NCI-H460 (cell line): ENCODE measurements at places on chromosomes 16 and 17. TPM values are rescaled to one million over a fixed set of nuclear protein-coding genes. Genes with fewer than 3 reads are reported as not detected.

The ABCA9 gene
- total RNA-seq = 0.02 TPM in 1 of 2 replicates, not detected in the other

The TBC1D3H gene
- total RNA-seq = not detected in 2 replicates

The SLC12A3 gene
- total RNA-seq = not detected in 2 replicates

The SDR42E2 gene
- not detected in 2 replicates for total RNA-seq

The CNGB1 gene
- total RNA-seq = not detected in 2 replicates

The AURKB gene
- 64.1 and 69.2 TPM in 2 replicates for total RNA-seq

DNA sequence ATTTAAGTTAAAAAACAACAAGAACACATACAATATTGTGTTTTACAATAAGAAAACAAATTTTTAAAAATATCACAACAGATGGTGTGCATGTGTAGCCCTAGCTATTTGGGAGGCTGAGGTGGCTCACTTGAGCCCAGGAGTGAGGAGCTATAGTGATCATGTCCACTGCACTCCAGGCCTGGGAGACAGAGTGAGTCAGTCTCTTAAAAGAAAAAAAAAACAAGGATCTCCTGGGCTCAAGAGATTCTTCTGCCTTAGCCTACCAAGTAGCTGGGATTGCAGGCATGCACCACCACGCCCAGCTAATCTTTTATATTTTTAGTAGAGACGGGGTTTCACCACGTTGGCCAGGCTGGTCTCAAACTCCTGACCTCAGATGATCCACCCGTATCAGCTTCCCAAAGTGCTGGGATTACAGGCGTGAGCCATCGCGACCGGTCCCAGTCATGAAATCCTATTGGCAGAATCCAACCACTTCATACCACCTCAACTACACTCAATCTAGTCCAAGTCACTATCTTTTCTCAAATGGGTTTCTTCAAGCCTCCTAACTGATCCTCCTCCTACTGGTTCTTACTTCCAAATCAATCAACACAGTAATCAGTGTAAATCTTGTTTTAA is 55.0 kb downstream of the STH start:
- no peak for DNase-seq

DNA sequence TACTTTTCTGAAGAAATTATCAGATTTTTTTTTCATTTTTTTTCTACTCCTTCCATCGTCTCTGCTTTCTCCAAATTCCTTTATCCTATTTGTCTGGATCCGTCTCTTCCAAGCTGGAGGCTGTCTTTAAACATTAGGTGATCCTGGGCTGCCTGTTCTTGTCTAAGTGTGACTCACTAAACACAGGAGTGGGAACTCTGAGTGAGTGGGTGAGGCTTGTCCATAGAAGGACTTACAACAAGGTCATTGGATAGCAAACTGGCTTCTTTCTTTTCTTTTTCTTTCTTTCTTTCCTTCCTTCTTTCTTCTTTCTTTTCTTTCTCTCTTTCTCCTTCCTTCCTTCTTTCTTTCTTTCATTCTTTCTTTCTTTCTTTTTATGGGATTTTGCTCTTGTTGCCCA is 18.2 kb downstream of the ALOX15 start:
- no peak for DNase-seq

GRCh38 chr17:3916825-3917224 is 560 bp upstream of the P2RX1 start:
- DNase-seq = no peak

DNA sequence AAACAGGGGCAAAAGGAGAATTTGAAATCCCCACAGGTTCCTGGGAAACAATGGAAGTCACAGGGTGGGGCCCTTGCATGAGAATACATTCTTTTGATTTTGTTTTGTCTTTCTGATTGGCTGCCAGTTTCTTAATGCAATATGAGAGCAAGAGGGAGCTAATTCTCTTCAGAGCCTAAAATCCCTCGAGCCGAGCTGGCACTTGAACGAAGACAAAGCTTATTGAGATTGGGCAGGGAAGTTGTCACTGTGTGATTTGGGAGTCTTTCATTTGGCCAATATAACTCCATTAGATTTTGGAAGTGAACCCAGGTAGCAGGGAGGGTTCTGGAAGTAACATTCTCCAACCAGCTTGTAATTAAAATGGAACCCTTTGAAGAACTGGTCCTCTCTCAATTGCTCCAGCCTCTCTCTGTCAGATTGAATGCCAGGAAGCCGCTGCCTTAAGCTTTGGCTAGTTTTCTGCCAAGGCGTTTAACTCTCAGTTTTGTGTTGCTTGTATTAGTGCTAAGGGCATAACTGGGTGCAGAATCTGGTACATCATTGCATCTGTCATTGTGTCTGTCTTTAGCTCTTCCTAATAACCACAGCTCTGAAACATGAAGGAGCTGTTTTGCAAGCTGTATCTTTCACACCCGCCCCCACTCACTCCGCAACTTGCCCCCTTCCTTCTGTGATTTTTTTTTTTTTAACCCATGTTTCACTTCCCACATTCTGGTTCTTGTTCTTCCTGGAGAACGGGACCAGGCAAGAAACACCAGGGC is 272.0 kb downstream of the MAF start:
- no peak for DNase-seq

GRCh38 chr16:66658143-66658859 is 38.2 kb downstream of the CMTM4 start:
- no peak for DNase-seq

DNA sequence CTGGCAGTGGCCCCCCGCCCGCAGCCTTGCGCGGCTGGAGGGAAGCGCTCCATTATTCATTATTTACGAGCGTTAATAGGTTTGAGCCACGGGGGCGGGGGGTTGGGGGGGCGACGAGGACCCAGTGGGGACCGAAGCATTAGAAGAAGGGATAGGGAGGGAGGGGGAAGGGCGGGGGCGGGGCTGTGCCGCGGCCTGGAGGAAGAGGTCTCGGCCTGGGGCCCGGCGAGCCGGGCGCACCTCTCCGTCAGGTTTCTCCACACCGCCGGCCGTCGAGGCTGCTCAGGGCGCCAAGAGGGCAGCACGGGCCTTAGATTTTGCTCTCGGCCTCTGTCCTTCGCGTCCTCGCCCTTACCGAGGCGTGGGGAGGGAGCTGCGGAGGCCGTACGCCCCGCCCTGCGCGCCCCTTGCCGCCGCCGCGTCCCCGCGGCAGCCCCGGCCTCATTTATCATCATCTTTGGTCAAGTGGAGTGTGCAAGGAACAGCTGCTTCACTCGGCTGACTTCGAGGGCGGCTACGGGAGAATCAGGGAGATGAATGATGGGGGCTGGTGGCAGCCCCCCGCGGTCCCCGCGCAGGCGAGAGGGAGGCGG is 54.2 kb downstream of the SREBF1 start:
- DNase-seq = no peak

- no peak for DNase-seq
Observed at GRCh38 chr17:51888816-51889215, 269.7 kb downstream of the CA10 start.

DNA sequence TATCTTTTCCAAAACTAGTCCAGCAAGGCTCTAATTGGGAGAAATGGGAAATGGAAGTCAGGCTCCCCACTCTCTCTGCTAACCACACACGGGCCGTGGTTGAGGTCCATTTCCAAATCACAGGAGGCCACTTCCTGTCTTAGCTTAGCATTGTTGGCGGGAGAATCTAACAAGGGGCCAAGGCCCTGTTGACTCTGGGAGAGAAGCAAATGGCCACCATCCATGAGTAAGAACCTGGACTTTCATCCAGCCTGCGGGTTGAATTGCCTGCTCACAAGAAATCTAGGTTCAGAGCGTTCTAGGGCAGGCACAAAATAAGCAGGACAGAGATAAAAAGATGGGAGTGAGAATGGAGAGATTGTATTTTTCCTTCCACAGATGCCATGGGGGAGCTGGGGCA is 5.7 kb downstream of the FAM20A start:
- no peak for DNase-seq

- DNase-seq = no peak
Observed at GRCh38 chr16:87325423-87325858, 8.2 kb upstream of the C16orf95 start.

GRCh38 chr17:82238472-82239201 is 9.8 kb downstream of the SLC16A3 start:
- DNase-seq = peak; percentile 88

DNA sequence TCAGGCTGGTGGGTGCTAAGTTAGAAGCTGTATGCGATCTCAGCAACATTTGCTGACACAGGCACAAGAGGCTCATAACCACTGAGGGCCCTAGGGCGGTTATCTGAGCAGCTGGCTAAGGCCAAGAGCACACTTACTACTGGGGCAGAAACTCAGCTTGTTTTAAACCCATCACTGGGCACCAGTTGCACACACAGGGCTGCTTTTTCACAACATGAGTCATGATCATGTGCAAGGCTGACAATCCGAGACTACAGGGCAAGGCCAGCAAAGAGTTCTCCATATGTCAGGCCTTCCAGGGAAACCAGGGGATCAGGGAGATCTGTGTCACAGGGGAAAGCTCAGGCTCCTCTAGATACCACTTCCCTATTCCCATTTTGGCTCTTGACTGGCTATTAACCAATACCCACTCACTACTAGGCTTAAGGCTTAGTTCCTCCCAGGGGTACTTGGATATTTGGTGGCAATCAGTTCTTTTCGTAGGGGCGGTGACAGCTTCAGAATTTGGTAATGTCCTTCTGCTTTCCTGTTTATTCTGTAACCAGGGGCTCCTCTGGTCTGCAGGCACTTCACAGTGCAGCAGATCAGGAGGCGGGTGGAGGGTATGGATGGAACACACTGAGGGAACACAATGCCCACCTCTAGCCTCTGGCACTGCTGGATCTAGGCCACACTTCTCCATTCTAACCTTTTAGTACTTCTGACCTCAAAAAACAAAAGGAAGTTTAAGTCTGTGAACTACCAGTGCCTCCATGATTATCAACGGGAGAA is 44.9 kb upstream of the ERN1 start:
- no peak for DNase-seq

- DNase-seq = no peak
Observed at GRCh38 chr16:74829637-74830036, 55.0 kb upstream of the FA2H start.

DNA sequence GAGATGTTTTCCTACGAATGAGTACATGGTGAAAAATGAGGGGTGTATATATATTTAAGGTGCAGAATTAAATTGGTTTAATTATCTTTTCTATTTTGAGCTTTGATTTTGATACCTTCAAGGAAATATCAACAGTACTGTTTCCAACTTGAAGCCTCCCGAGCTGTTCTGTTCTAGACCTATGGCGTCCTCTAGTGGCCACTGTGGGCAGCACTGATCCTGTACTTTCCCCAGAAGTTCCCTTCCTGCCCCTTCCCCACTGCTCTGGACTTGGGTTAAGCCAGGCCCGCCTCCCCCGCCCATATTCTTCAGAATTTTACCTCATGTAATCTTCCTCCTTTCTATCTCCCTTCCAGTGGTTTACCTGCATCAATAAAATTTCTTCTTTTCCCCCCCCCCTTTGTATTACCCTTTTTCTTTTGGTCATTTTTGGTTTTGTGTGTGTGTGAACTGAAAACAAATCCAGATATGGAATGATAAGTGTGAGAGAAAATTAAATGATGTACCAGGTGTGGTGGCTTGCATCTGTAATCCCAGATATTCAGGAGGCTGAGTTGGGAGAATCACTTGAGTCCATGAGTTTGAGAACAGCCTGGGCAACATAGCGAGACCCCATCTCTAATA is 1643.5 kb downstream of the TP53TG3F start:
- DNase-seq = no peak

GRCh38 chr16:12099451-12100123 is 123.1 kb downstream of the SNX29 start:
- DNase-seq = no peak

DNA sequence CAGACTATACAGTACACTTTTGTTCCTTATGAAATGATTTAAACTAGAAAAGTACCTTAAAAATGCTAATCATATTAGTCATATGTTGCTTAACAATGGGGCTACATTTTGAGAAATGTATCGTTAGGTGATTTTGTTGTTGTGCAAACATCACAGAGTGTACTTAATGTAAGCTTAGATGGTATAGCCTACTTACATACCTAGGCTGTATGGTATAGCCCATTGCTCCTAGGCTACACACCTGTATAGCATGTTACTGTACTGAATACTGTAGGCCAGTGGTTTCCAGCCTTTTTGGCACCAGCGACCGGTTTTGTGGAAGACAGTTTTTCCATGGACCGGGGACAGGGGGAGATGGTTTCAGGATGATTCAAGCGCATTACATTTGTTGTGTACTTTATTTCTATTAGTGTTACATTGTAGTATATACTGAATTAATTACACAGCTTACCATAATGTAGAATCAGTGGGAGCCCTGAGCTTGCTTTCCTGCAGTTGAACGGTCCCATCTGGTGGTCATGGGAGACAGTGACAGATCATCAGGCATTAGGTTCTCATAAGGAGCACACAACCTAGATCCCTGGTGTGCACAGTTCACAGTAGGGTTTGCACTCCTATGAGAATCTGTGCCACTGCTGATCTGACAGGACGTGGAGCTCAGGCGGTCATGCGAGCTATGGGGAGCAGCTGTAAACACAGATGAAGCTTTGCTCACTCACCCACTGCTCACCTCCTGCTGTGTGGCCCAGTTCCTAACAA is 35.0 kb upstream of the MRC2 start:
- DNase-seq = no peak

DNA sequence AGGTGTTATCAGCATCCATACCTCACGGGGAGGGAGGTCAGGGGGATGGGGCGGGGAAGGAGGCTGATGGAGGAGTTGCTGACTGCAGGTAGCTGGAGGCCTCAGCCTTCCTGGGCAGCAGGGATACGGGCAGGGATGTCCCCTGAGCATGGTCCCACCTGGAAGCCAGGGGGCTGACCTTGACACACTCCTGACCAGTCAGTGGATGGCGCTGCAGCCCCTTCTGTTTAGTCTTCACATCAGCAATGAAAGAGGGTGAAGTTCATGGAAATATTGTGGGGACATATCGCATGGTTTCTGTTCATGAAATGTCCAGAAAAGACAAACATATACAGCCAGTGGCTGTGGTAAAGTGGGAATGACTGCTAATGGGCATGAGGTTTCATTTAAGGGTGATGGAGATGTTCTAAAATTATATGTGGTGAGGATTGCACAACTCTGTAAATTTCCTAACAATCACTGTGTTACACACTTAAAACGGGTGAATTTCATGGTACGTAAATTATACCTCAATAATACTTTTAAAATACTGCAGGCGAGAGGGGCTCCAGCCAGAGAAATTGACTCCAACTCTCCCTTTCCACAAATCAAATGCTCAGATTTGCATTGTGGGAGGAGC is 489.6 kb downstream of the CDH13 start:
- no peak for DNase-seq

DNA sequence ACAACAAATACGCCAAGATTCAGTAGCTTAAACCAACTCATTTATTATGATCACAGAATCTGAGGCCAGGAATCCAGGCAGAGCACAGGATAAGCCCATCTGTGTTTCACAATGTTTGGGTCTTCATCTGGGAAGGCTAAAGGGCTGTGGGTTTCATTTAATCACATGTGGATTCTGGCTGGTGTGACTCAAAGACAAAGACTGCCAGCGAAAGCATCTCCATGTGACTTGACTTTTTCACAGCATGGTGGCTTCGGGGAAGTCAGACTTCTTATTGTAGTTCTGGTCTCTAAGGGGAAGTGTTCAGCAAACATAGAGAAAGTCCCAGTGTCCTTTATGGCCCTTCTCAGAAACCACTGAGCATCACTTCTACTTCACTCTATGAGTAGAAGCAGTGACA is 1014.4 kb upstream of the GOT2 start:
- DNase-seq = no peak

- DNase-seq = no peak
Observed at GRCh38 chr16:70730031-70730430, 44.2 kb upstream of the MTSS2 start.
